ENCODE measurements at places on chromosomes 6 and 20.

DNA sequence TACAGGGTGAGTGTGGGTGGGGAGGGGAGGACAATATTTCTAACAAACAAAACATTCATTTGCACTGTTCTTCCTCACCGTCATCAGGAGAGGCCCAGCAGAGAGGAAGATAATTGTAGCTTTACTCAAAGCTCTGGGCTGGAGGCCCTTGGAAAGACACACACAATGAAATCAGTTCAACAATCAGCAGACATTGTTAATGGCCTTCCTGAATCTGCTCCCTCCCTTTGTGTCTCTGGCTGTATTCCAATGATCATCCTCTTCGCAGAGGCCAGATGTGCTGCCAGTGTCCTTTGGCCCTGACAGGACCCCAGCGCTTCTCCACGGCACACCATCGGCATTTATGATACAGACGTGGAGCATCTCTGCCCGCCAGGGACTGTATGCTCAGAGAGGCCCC, 44.6 kb upstream of the LRFN2 start:
- no peak for DNase-seq

GRCh38 chr6:78810146-78810545, 57.2 kb upstream of the IRAK1BP1 start:
- no peak for DNase-seq

- DNase-seq = no peak
These were observed 804.1 kb upstream of the CITED2 start for GRCh38 chr6:140178520-140178919.

GRCh38 chr20:43022568-43022967, 167.1 kb downstream of the PTPRT start:
- no peak for DNase-seq

DNA sequence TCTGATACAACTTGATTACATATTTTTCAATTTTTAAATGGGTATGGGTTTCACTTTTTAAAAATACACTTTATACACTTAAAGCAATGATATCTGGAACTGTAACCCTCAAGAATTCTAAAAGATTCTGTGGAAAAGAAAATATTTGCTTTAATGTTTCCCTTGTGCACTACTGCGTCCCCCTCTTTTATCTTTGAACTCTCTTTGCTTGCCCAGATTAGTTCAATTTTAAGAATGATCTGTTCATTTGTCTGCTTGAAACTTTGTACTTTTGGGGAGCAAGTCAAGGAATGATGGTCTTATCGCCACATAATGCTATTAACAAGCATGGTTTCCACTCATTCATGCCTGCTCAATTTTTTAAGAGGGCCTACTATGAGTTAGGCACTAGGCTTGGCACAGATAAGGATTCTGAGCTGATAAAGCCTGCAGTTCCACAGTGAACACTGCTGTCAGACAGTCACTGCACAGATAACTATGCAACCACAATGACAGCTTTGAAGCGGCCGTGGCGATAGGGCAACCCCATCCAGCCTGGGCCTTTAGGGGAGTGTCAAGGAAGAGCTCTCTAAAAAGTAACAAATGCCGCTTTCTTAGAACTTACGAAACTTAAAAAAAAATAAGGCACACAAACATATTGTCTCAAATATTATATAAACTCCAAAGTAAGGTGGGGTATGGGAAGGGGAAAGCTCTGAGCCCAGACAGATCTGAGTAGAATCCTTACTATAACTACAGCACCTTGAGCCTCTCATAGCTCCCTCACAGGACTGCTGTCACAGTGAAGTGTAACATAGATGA, 29.7 kb downstream of the FYN start:
- no peak for DNase-seq

GRCh38 chr6:3421791-3422434, 34.9 kb downstream of the SLC22A23 start:
- DNase-seq = no peak

- DNase-seq = no peak
These were observed 15.9 kb downstream of the NRN1 start for GRCh38 chr6:5990786-5991185.

DNA sequence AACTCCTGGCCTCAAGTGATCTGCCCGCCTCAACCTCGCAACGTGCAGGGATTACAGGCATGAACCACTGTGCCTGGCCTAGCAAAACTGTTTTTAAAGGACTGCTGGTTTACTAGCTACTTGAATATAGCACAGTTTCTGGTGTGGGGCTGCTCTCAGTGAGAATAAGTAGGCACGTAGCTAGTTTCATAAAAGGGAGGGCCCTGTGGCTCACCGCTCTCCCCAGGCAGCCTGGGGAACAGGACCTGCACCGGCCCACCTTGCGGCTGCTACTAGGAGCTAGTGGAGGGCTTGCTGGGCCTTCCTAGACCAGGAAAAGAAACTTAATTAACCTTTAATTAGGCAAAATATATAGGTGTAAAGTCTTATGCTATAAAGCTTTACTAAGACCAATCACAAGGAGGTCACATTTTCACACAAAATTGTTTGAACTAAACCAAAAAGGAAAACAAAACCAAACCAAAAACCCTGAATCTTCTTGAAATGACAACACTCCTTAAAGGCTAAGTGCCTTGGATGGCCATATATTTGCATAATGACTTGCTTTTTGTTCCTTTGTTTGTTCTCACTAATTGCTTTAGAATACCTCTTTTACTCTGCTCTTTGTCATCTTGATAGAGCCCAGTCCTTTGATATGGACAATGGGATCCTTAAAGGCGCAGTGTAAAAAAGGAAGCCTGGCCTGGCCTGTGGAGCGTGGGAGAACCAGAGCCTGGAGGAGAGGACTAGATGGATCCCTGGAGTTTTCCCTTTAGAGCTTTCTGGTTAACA, 69.5 kb upstream of the SAMD5 start:
- no peak for DNase-seq

DNA sequence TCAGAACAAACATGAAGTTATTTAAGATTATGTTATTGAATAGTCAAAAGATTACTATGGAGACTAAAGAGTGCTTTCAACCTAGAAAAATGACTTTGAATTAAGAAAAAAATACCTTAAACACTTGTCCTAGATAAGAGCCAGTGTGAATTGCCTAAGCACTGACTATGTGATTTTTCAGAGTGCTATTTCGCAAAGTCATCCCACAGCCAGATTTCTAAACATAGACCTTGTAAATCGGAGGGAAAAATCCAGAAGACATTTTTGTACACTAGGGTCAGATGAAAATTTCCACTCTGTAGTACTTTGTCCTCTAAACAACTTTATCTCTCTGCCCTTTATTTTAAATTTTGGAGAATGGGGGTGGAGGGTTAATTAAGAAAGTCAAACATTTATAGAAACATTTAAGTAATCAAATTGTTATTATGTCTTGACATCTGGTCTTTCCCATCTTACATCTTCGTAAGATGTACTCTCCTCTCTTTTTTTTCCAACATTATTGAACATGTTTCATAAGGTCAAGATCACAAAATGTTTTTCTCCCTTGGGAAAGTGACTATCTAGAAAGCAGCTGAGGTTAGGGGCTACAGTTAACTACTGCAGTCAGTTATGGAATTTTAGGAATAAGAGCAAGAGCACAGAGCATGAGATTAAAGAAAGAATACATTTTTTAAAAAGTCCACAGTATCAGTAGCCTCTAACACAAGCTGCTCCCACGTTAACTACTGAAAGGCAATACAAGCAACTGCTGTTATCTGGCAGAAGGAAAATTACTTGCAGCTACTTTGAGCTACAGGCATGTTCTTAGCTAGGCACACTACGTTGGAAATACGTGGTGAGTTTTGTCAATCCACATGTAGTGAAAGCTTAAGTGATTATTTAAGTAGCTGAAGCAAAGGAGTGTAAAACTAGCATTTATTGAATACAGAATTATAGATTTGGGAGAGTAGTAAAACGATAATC, 648.5 kb downstream of the HTR1B start:
- no peak for DNase-seq

Data from uterus (tissue), 4 donors.